ENCODE measurements at places on chromosomes 5 and 9.

DNA sequence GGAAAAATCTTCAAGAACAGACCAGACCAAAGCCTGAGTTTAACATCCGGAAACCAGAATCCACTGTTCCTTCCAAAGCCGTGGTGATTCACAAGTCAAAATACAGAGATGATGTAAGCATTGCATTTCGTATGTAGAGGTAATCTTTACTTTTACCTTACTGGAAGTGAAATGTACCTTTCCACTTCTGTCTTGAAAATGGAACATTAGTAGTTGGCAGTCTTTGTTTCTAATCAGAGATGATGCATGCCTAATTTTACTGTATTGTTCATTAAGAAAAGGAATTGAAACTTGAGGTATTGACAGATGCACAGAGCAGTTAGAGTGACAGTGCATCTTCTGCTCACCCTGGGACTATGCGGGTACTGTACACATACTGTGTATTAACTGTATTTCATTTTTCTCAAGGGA, 34.6 kb downstream of the HABP4 start:
- DNase-seq: no peak

DNA sequence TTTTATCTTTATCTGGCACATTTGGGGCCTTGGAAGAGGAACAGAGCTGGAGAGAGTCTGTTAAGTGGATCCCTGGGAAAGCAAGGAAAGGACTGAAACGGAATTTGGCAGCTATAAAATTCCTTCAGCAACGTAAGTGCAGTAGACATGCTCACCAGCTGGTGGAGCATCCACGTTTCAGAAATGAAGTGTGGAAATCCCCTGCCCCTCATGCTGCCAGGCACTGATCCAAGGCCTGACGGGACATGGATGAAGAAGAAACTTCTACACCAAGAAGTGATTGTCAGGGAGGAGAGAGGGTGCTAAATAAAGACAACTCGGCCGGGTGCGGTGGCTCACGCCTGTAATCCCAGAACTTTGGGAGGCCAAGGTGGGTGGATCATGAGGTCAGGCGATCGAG, 209.3 kb downstream of the ROR2 start:
- no peak for DNase-seq

- DNase-seq: no peak
Measured at GRCh38 chr9:113479174-113479621, 15.7 kb downstream of the RGS3 start.

GRCh38 chr5:91101600-91102379, 281.3 kb downstream of the ARRDC3 start:
- peak; percentile 8 for DNase-seq

GRCh38 chr5:149011084-149011483, 51.8 kb downstream of the SH3TC2 start:
- DNase-seq: no peak

GRCh38 chr9:93100276-93100636, 4.2 kb downstream of the CARD19 start:
- no peak for DNase-seq

GRCh38 chr9:120569556-120569955, 10.4 kb downstream of the CDK5RAP2 start:
- no peak for DNase-seq

- DNase-seq: no peak
Measured at GRCh38 chr5:171422495-171422894, 3.0 kb downstream of the FGF18 start.

DNA sequence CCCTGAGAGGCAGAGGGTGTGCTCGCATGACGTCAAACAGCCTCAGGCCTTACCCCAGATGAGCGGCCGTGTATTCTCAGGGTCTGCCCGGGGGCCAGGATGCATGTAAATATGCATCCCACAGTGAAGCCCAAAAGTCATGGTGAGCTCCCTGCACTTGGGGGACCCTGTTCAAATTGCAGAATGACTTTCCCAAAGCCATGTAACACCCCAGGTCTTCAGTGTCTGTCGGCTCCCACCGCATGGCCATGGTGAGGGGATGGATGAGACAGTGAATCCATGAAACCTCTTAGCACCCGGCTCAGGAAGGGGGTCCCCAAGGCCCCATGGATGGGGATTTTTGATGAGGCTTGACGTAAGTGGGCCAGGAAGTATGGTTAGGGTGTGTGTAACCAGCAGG, 9.3 kb upstream of the COL5A1 start:
- DNase-seq: no peak

DNA sequence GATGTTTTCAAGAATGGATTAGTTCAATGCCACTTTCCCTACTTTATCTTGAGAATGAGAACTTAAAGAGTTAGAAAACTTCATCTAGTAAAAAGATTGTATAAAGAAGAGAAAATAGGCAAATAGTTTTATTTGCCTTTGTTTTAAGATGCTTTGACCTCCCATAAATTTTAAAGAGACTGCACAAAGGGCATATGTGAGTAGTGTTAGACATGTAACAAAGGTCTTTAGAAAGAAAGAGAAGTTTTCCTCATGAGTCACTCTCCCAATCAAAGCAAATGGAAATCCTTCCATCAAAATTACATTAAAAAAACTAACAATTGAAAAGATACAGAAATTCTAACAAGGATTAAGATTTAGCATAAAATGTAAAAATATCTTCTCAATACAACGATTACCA, 381.8 kb upstream of the KIF2A start:
- no peak for DNase-seq

- no peak for DNase-seq
Measured at GRCh38 chr9:125258160-125258785, 3.4 kb upstream of the GAPVD1 start.

GRCh38 chr5:64678374-64678773, 11.9 kb upstream of the SHISAL2B start:
- DNase-seq: no peak

DNA sequence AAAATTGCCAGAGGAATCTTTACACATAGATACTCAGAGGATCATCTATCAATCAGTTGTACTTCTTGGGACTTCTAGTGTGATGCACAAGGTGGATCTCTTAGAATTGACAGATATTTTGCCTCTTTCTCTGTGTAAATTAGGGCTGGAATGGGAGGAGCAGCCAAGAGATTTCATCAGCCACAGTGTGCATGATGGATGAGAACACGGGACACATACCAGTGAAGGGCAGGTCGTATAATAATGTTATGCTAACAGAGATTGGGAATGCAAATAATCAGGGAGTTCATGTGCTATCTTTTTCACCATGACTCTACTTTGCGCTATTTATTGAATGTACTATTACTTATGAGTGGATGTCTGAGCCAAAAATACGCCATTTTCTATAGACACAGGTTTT, 43.3 kb upstream of the ISOC1 start:
- DNase-seq: no peak

- DNase-seq: no peak
Measured at GRCh38 chr5:116013207-116013785, 19.0 kb upstream of the ARL14EPL start.

DNA sequence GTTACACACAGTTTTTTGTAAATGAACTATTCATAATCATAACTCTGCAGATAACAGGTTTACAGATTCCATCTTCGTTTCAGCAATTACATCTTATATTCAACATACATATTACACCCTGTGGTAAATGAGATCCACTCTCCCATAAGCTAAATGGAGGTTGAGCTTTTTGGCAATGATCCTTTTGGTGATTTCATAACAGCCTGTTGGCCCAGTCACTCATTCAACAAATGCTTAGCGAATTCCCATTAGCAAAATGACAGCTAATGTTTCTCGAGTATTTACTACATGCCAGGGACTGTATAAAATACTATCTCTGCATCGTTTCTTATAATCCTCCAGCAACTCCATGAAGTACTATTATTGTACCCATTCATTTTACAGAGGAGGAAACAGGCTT, 25.4 kb upstream of the AGXT2 start:
- no peak for DNase-seq

DNA sequence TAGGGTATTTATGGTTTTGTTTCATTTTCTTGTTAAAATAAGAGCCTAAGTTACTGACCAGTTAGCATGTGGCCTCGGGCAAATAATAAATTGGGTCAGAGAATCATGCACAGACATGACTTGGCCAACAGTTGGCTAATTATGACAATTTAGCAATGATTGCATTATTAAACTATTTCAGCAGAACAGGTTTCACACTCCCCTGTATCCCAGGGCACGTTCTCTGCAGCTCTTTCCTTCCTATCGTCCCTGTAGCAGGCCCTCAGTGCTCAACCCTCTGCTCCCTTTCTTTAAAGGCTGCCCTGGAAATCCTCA, 167.9 kb downstream of the TSSK1B start:
- DNase-seq: no peak

GRCh38 chr9:33884856-33885701, 68.1 kb downstream of the UBE2R2 start:
- peak; percentile 23 for DNase-seq

- no peak for DNase-seq
Measured at GRCh38 chr9:126049088-126049487, 277.5 kb upstream of the MVB12B start.

GRCh38 chr5:123527190-123527589, 15.2 kb downstream of the CSNK1G3 start:
- DNase-seq: no peak

- DNase-seq: no peak
Measured at GRCh38 chr5:141647851-141648250, 3.4 kb downstream of the FCHSD1 start.

DNA sequence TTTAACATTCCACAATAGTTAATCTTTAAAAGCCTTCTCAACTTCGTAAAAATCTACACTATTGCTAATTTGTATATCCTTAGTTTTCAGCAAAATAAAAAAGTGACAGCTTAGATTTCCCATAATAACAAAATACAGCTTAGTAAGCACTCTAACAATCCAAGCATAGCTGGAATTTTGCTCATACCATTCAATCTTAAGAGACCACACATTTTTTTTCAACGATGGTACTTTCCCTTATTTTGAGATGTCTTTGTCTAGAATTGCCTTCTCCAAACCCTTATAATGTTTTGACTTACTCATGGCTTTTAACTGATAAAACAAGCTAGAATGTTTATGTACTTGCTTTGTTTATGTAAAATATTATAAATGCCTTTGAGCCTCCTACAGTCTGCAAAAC, 65.6 kb downstream of the HOMER1 start:
- DNase-seq: no peak

- no peak for DNase-seq
Measured at GRCh38 chr9:115888131-115888530, 265.5 kb upstream of the PAPPA start.

- no peak for DNase-seq
Measured at GRCh38 chr5:65874241-65874640, 52.1 kb upstream of the ERBIN start.

DNA sequence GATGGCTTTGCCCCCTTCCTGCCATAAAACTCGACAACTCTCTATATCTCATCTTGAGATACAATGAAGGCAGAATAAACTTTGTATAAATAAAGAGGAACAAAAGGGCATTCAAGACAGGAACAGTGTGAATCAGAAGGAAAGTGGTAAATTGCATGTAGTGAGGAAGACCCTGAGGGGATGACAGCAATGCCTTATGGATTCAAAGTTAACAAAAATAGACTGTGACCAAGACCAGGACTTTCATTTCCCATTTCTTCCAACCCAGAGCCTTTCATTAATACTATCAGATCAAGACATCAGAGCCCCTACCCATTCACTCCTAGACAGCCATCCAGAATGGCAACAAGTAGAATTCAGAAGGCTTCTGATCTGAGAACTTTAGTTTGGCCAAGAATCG, 46.4 kb upstream of the ZNF462 start:
- no peak for DNase-seq

DNA sequence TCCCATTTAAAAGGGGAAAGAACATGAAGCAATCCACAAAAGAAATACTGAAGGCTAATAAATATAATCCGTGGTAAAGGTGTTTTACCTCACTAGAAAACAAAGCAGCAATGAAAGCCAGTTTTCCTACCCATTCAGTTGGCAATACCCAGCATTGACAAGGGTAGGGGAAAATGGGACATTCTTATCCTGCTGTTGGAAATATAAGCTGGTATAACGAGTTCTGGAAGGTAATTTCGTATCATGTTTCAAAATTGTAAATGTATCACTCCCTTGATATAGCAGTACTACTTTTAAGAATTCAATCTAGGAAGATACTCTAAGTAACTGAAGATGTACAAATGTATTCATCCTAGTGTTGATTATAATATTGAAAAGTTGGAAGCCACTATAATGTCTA, 22.9 kb upstream of the RALGPS1 start:
- no peak for DNase-seq

- no peak for DNase-seq
Measured at GRCh38 chr5:3201941-3202340, 393.7 kb upstream of the IRX1 start.

GRCh38 chr9:126488310-126488709, 125.4 kb upstream of the LMX1B start:
- no peak for DNase-seq

DNA sequence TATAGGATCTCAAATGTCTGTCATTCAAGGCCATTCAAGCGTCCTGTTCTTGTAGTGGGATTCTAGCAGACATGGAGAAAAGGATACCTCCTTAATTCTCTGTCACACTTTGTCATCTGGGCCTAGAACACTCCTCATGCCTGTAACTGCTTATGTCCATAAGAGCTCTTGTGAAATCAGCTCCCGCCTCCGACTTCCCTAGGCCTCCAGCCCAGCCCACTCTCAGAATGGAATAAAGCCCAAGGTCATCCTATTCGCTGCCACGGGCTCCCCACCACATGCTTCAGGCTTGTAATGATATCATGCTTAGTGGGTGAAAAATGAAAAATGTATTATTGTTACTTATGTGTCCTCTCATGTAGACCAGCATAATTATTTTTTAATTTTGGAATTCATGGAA, 632.5 kb downstream of the ISL1 start:
- peak; percentile 81 for DNase-seq

- DNase-seq: no peak
Measured at GRCh38 chr5:113693701-113694100, 180.2 kb downstream of the YTHDC2 start.

DNA sequence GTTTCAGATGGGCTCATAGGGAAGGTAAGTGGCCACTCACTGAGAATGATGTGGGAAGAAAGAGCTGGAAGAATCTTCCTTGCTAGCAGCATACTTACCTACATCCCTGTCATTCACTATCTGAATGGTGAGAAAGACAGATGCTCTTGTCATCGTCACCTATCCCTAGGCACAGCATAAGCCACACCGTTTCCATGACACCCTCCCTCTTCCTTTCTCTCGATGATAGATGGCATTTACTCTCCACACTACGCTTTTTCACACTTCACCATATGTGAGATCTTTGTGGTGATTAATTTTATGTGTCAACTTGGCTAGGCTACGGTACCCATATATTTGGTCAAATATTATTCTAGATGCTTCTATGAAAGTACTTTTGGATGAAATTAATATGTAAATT, 44.4 kb upstream of the FER start:
- DNase-seq: no peak
